ENCODE measurements at places on chromosomes 4 and X.

- peak; percentile 56 for DNase-seq
These were observed 81.8 kb upstream of the RBPJ start for GRCh38 chr4:26238778-26239679.

- no peak for DNase-seq
These were observed 77.1 kb upstream of the UCP1 start for GRCh38 chr4:140645614-140646412.

DNA sequence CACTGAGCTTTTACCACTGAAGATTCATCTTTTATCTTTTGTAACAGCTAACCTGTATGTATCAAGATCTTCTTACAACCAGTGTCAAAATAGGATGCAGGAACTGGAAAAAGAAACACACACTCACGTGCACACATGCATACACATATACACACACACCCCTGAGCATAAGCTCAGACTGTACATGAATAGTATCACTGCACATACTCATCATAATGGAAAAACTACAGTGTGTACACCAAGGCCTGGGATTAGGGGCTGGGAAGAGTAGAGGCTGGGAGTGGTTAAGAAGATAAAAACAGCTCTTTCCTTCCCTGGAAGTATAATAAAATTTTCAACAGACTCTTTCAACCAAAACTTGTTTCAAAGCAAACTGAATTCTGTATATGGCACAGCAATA, 73.4 kb downstream of the RELL1 start:
- DNase-seq: no peak

GRCh38 chrX:65744965-65745364, 77.5 kb downstream of the MSN start:
- no peak for DNase-seq

Data from head of caudate nucleus (tissue), 42 donors.